ENCODE measurements at places on chromosomes 3 and 15. TPM values are rescaled to one million over a fixed set of nuclear protein-coding genes. Genes with fewer than 3 reads are reported as not detected.

DNA sequence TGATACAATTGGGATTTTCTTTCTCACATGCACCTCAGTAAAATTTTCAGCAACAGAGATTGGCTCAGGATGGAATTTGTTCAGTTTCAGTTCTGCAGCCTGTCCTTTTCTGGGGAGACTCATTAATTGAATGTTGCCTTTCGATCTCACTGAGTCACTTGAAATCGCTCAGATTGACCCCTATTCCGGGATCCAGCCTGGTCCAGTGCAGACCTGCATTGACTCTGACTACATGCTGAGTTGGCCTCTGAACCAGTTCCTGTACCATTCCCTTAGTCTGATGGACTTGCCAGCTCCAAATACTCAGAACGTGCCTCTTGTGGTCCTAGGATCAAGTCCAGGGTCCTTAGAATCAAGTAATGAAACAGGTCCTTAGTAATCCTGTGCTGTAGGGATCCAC is 9.4 kb downstream of the IGF1R start:
- H3K4me3 ChIP-seq = no peak overlapping the region
- H3K36me3 ChIP-seq = no peaks in the 10 kb centered on the region

GRCh38 chr15:73387507-73388255 is 18.9 kb upstream of the HCN4 start:
- no peaks in the 10 kb centered on the region for H3K36me3 ChIP-seq
- no peaks in the 10 kb centered on the region for H3K4me1 ChIP-seq
- peaks cover 29% of the 10 kb centered on the region for H3K27me3 ChIP-seq
- DNase-seq = no peak
- no peak overlapping the region for H3K4me3 ChIP-seq

GRCh38 chr15:78061963-78062427 is 15.5 kb downstream of the TBC1D2B start:
- no peak for DNase-seq
- H3K27me3 ChIP-seq = no peaks in the 10 kb centered on the region
- H3K27ac ChIP-seq = no peak overlapping the region
- peaks cover 42% of the 10 kb centered on the region for H3K4me1 ChIP-seq
- no peaks in the 10 kb centered on the region for H3K36me3 ChIP-seq

DNA sequence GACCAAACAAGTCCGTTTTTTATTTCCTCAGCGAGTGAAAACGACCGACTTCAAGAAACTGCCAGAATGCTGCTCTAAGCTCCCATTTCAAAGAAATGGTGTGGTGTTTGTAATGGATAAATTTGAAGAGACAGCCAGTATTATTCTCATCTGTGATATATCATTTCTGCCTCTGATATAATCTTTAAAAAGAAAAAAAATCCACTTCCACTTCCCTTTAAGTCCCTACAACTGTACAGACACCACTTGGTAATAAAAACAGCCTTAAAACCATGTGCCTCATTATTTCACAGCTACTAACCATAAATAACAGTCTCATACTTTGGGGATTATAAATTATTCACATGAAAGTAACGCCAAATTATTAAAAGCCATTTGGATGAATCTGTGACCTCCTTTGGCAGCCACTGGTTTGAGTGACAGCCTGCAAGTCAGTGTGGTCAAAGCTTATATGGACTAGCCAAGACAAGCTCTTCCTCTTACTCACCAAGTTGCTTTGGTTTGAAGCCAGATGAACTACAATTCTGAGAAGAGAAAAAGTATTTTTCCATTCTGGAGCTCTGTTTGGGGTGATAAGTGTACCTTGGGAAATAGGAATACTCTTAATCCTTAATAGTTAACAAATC is 168.0 kb downstream of the SHOX2 start:
- DNase-seq = no peak
- no peak overlapping the region for H3K27ac ChIP-seq
- peaks cover 10% of the 10 kb centered on the region for H3K27me3 ChIP-seq
- H3K4me3 ChIP-seq = no peak overlapping the region
- H3K36me3 ChIP-seq = no peaks in the 10 kb centered on the region

GRCh38 chr3:172210355-172210754 is 171.0 kb downstream of the FNDC3B start:
- DNase-seq = no peak
- H3K27me3 ChIP-seq = no peaks in the 10 kb centered on the region
- no peak overlapping the region for H3K4me3 ChIP-seq
- H3K36me3 ChIP-seq = peaks cover 4% of the 10 kb centered on the region

GRCh38 chr3:14563946-14564539 is 23.9 kb upstream of the GRIP2 start:
- H3K27ac ChIP-seq = no peak overlapping the region
- peaks cover 62% of the 10 kb centered on the region for H3K27me3 ChIP-seq
- no peaks in the 10 kb centered on the region for H3K36me3 ChIP-seq
- peaks cover 2% of the 10 kb centered on the region for H3K4me1 ChIP-seq
- no peak for DNase-seq
- H3K4me3 ChIP-seq = no peak overlapping the region

GRCh38 chr3:38829404-38829803 is 13.4 kb upstream of the SCN10A start:
- no peak overlapping the region for H3K27ac ChIP-seq
- no peak overlapping the region for H3K4me3 ChIP-seq

- H3K36me3 ChIP-seq = peaks cover 4% of the 10 kb centered on the region
- no peak for DNase-seq
- H3K27ac ChIP-seq = no peak overlapping the region
- peaks cover 16% of the 10 kb centered on the region for H3K4me1 ChIP-seq
- no peaks in the 10 kb centered on the region for H3K27me3 ChIP-seq
- H3K4me3 ChIP-seq = no peak overlapping the region
These were observed 49.5 kb downstream of the WHAMM start for GRCh38 chr15:82858932-82859331.

GRCh38 chr3:49745986-49746385 is 22.2 kb upstream of the GMPPB start:
- H3K27me3 ChIP-seq = no peaks in the 10 kb centered on the region
- no peak for DNase-seq
- no peaks in the 10 kb centered on the region for H3K36me3 ChIP-seq
- peaks cover 5% of the 10 kb centered on the region for H3K4me1 ChIP-seq
- no peak overlapping the region for H3K4me3 ChIP-seq
- no peak overlapping the region for H3K27ac ChIP-seq

GRCh38 chr3:171825222-171825828 is 15.0 kb upstream of the PLD1 start:
- DNase-seq = no peak
- H3K4me1 ChIP-seq = no peaks in the 10 kb centered on the region
- H3K36me3 ChIP-seq = no peaks in the 10 kb centered on the region
- H3K27me3 ChIP-seq = no peaks in the 10 kb centered on the region

- no peak overlapping the region for H3K4me3 ChIP-seq
- H3K27ac ChIP-seq = no peak overlapping the region
- no peak for DNase-seq
- H3K36me3 ChIP-seq = no peaks in the 10 kb centered on the region
- no peaks in the 10 kb centered on the region for H3K4me1 ChIP-seq
These were observed 68.6 kb upstream of the ONECUT1 start for GRCh38 chr15:52858782-52859176.

- H3K27me3 ChIP-seq = no peaks in the 10 kb centered on the region
- peaks cover 7% of the 10 kb centered on the region for H3K36me3 ChIP-seq
- DNase-seq = no peak
- H3K4me3 ChIP-seq = no peak overlapping the region
- H3K4me1 ChIP-seq = peaks cover 47% of the 10 kb centered on the region
These were observed 85.3 kb upstream of the RPL32 start for GRCh38 chr3:12926660-12927059.

- no peak overlapping the region for H3K4me3 ChIP-seq
- H3K4me1 ChIP-seq = no peaks in the 10 kb centered on the region
- no peaks in the 10 kb centered on the region for H3K27me3 ChIP-seq
- no peaks in the 10 kb centered on the region for H3K36me3 ChIP-seq
These were observed 1013.6 kb downstream of the ROBO1 start for GRCh38 chr3:78754066-78754743.

DNA sequence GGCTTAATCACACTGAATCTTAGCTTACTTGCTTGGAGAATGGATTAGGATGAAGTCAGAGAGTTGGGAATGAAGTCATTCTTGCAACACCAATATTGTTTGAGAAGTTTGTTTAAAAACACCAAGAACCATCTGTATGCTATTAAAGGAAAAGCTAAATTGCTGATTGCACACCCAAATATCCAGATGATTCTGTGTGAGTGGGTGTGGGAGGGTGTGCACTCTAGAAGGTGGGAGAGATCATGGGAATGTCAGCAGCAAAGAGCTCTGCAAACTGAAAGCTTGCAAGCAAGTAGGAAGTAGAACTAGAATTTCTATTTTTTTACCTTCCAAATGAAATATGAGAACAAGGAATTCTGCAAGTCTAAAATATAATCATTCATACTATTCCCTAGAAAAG is 364.9 kb downstream of the NR2F2 start:
- no peak for DNase-seq
- no peak overlapping the region for H3K27ac ChIP-seq
- no peaks in the 10 kb centered on the region for H3K4me1 ChIP-seq
- no peaks in the 10 kb centered on the region for H3K27me3 ChIP-seq
- H3K36me3 ChIP-seq = no peaks in the 10 kb centered on the region

DNA sequence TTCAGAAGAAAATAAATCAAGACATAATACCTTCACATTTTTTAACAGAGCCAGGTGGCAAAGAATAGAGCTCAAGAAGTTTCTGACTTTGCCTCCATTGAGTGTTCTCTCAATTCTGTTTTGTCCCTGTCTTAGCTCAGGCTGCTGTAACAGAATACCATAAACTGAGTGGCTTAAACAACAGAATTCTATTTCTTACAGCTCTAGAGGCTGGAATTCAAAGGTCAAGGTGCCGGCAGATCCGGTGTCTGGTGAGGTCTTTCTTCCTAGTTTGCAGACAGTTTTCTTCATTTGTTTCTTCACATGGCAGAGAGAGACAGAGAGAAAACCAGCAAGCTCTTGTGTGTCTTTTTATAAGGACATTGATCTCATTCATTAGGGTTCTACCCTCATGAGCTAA is 25.6 kb downstream of the IQCH start:
- H3K4me1 ChIP-seq = no peaks in the 10 kb centered on the region
- no peak overlapping the region for H3K4me3 ChIP-seq
- DNase-seq = no peak
- no peak overlapping the region for H3K27ac ChIP-seq
- H3K27me3 ChIP-seq = no peaks in the 10 kb centered on the region

- peaks cover 7% of the 10 kb centered on the region for H3K27me3 ChIP-seq
- no peak overlapping the region for H3K27ac ChIP-seq
- no peaks in the 10 kb centered on the region for H3K36me3 ChIP-seq
- H3K4me3 ChIP-seq = no peak overlapping the region
- DNase-seq = no peak
- H3K4me1 ChIP-seq = no peaks in the 10 kb centered on the region
These were observed 203.4 kb downstream of the TBC1D2B start for GRCh38 chr15:77874063-77874462.

DNA sequence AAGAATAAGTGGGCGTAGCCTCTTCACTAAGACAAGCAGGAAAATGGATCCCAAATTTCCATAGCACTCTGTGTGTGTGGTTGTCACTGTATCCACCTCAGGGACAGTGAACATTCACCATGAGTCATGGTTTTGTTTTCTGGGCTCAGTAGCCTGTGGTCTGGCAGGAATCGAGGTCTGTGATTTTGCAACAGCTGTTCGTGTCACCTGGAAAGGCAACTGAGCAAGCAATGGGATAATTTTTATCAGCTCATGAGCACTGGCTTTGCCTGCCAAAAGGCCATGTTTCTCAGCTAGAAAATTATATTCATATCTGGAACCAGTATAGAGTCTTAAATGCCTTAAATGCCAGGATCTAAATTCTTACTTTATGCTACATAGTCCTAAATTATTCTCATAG is 60.9 kb downstream of the STRIT1 start:
- peaks cover 4% of the 10 kb centered on the region for H3K4me1 ChIP-seq
- H3K4me3 ChIP-seq = no peak overlapping the region
- no peak for DNase-seq

DNA sequence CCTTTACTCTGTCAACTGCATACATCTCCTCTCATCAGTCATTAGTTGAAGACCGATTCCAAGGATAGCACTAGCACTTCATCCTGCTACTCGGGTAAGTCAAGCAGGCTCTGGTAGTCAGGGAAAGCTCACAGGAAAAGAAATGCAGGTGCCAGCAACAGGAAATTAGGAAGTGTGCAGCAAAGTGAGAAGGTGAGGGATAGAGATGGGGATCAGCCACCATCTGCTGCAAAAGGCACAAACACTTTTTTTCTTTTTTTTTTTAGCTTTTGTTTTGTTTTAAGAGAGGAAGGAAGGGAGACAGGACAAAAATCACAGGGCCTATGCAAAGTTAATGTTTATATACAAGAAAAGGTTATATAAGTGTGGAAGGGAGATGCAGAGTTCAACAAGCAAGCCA is 9.0 kb upstream of the BTLA start:
- peak overlapping the region; percentile 92 for H3K27ac ChIP-seq
- peak overlapping the region; percentile 85 for H3K4me3 ChIP-seq
- peaks cover 6% of the 10 kb centered on the region for H3K36me3 ChIP-seq
- DNase-seq = no peak
- H3K4me1 ChIP-seq = peaks cover 67% of the 10 kb centered on the region
- no peaks in the 10 kb centered on the region for H3K27me3 ChIP-seq

DNA sequence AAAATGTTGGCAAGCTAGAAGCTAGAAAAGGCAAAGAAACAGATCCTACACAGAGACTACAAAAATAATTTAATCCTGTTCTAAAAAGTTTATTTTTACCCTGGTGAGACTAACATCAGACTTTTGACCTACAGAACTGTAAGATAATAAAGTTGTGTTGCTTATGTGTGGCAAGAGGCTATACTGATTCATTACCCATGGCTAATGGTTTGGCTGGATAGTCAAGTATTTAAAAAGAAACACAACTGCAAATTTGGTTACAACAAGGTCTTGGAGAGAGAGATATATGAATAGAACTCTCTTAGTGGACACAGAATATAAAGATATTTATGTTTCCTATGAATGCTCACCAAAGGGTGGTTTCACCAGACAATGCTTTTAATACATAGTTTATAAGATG is 364.2 kb upstream of the PLSCR5 start:
- H3K4me3 ChIP-seq = no peak overlapping the region
- H3K27ac ChIP-seq = no peak overlapping the region
- H3K4me1 ChIP-seq = no peaks in the 10 kb centered on the region
- H3K36me3 ChIP-seq = no peaks in the 10 kb centered on the region
- no peak for DNase-seq

GRCh38 chr3:81958972-81959640 is 197.7 kb upstream of the GBE1 start:
- no peaks in the 10 kb centered on the region for H3K36me3 ChIP-seq
- no peak overlapping the region for H3K27ac ChIP-seq
- DNase-seq = no peak
- no peak overlapping the region for H3K4me3 ChIP-seq
- H3K27me3 ChIP-seq = no peaks in the 10 kb centered on the region

CHRNA7 gene
- polyA plus RNA-seq = not detected

CLDN16 gene
- not detected for polyA plus RNA-seq

LRRIQ4 gene
- polyA plus RNA-seq = not detected

CCDC54 gene
- not detected for polyA plus RNA-seq

GCHFR gene
- 40.4 TPM for polyA plus RNA-seq

SAMMSON gene
- not detected for polyA plus RNA-seq

IGSF10 gene
- polyA plus RNA-seq = not detected

TMEM40 gene
- 2.5 TPM for polyA plus RNA-seq

TEX9 gene
- polyA plus RNA-seq = 0.55 TPM

KNG1 gene
- not detected for polyA plus RNA-seq

GOLGA8R gene
- polyA plus RNA-seq = not detected
